ENCODE measurements at places on chromosomes 1 and 21.

GRCh38 chr1:112701227-112702066 is 5.5 kb downstream of the RHOC start:
- DNase-seq: no peak

GRCh38 chr1:200673952-200674823 is 4.5 kb upstream of the DDX59 start:
- DNase-seq: no peak

DNA sequence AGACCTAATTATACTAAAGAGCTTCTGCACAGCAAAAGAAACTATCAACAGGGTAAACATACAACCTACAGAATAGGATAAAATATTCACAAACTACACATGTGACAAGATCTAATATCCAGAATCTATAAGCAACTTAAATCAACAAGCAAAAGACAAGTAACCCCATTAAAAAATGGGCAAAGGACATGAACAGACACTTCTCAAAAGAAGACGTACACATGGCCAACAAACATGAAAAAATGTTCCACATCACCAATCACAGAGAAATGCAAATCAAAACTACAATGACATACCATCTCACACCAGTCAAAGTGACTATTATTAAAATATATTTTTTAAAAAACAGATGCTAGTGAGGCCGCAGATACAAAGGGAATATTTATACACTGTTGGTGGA is 99.8 kb downstream of the FAF1 start:
- no peak for DNase-seq

DNA sequence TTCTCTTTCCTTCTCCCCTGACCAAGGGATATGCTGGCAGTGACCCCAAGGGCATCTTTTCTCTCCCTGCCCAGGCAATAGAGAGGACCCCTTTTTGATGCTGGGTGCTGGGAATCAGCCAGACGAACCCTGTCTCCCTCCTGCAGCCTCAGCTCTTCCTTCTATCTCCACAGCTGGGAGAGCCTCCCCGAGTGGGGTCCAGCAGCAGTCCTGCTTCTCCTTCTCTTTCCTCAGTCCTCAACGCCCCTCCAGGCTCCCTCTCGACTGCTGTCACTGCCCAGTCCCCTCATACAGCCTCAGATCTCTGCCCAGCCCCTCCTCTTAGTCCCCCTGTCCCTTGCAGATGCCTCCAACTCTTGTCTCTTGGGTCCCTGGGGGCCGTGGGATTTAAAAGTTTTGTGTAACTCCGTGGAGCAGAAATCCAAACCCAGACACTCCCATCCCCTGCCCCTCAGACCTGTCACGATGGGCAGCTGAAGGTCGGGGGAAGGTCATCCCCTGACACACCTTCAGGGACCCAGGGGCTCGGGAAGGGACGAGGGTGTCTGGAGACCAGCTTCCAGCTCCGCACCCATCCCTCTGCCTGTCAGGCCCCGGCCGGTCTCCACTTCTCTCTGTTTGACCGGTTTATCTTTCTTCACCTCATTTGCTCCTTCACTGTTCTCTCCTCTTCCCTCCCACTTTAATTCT is 5.8 kb upstream of the ETV3L start:
- DNase-seq: no peak

- DNase-seq: no peak
Observed at GRCh38 chr1:199843861-199844260, 183.6 kb upstream of the NR5A2 start.

- DNase-seq: no peak
Observed at GRCh38 chr21:42574234-42575027, 60.8 kb downstream of the SLC37A1 start.

DNA sequence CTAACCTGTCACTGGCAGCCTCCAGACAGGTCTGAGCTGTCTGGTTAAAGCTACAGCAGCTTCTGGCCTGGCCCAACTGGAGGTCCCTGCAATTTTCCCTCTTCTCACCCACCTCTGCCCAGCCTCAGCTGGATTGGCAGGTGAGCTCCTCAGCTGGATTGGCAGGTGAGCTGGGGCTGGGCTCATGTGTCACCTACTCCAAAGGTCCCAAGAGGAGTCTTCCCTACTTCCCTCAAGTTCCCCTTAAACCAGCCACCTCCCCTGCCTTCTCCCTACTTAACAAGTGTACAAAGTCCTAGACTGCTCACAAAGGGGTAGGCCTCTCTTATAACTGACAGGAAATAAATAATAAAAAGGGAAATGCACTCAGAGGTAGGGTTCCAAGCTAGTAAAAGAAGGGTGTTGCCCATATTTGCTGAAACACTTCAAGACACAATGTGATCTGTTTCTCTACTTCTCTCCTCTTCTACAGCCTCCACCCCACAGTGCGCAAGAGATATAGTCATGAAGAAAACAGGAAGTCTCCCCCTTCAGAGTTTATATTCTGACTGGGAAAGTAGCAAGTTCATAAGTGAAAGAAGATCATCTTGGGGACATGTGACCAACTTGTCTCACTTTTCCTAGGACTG is at the start of gene GPA33:
GPA33 (minus strand) TSS at position 64 of the 629 bp plus-strand sequence. CDS start 90 bp downstream, outside the sequence.
- peak; percentile 13 for DNase-seq

GRCh38 chr1:224720216-224720615 is 104.1 kb downstream of the CNIH3 start:
- no peak for DNase-seq

GRCh38 chr1:166914111-166914510 is 38.0 kb upstream of the TADA1 start:
- no peak for DNase-seq

- DNase-seq: no peak
Observed at GRCh38 chr21:27213303-27213702, 246.4 kb upstream of the ADAMTS5 start.

GRCh38 chr1:39154553-39155421 is 49.7 kb upstream of the MACF1 start:
- no peak for DNase-seq

- DNase-seq: no peak
Observed at GRCh38 chr1:159098596-159098995, 22.0 kb upstream of the AIM2 start.

DNA sequence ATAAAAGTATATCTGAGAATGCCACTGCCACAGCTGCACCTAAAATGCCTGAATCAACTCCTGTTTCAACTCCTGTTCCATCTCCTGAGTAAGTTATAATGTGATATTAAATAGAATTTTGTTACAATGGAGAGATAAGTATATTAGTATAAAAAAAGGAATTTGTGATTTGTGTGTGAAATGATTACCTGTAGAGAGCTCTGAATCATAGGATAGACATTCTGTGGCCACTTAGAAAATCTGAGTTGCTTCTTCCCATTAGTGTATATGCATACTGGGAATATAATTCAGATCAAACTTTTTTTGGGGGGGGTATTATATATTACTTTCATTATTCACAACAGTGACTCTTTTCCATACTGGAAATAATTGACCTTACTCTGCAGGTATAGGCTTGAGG is 52.9 kb downstream of the SUCO start:
- no peak for DNase-seq

DNA sequence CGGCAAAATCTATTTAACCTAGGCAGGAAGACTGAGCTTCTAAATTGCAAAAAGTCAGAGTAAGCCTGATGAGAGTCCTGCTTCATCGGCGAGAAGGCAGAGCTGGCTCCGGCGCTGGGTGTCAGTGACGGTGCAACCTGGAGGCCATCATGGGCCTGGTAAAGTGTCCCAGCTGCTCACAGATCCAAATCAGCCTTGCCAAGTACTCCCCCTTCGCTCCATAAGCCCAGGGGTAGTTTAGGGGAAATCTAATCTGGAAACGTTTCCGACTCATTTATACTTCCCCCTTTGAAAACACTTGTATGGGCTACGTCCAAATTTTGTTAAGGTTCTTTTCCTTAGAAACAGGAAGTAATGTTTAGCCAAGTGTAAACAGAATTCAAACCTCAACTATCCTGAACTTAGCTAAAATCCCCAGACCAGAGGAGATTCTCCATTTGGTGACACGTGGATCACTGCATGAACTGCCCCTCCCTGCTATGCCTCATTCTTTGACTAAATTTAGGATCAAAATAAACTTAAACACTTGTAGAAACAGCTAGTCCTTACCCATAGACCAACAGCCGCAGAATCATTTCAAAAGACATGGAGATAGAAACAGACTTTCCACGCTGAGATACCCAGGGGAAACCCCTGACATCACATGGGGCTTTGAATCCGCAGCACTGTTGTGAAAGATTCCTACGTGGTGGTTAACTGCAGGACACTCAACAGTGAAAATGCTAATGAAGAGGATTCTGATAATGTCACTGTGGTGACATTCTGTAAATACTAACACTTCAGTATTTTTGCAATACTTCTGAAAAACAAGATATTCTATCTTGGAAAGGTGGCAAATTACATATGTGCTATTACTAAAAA is 172.7 kb downstream of the TGFBR3 start:
- DNase-seq: peak; percentile 20

GRCh38 chr1:2823921-2824610 is 22.6 kb upstream of the TTC34 start:
- no peak for DNase-seq

All from stimulated activated naive CD8-positive, alpha-beta T cell treated with anti-CD3 and anti-CD28 coated beads, Interleukin-15, amount 100 ng/mL, for 72 hours (primary cell).